ENCODE measurements at places on chromosomes 6 and 20.

- no peaks in the 10 kb centered on the region for H3K27me3 ChIP-seq
- H3K36me3 ChIP-seq, result no peaks in the 10 kb centered on the region
- peaks cover 6% of the 10 kb centered on the region for H3K4me1 ChIP-seq
- no peak overlapping the region for H3K4me3 ChIP-seq
- no peak for DNase-seq
- no peak overlapping the region for H3K27ac ChIP-seq
Observed at GRCh38 chr6:28486988-28487742, 28.4 kb downstream of the GPX6 start.

DNA sequence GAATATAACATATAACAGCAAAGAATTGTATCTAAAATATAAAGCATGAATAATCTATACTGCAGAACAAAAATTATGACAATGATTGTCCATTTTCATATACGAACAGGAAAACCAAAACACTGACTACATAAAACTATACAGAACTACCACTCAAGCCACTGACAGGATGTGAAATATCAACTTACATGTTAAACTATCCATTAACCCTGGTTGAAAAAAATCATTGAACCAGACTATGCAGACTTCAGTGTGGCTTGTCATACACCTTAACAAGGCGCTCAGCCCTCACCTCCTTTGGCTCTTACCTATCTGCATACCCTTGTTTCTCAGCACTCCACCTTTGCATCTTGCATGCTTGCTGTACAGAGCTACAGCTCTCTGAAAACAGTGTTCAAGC lies 34.9 kb downstream of the ASCC3 start:
- no peak for DNase-seq
- H3K36me3 ChIP-seq, result no peaks in the 10 kb centered on the region
- no peaks in the 10 kb centered on the region for H3K27me3 ChIP-seq
- H3K4me1 ChIP-seq, result no peaks in the 10 kb centered on the region
- no peak overlapping the region for H3K4me3 ChIP-seq
- H3K27ac ChIP-seq, result no peak overlapping the region

GRCh38 chr20:60242836-60243505 lies 284.7 kb downstream of the CDH26 start:
- H3K4me1 ChIP-seq, result no peaks in the 10 kb centered on the region
- no peak for DNase-seq
- no peak overlapping the region for H3K27ac ChIP-seq
- 0 out of 2 replicates have a peak, but pooled peaks cover 4% of the 10 kb centered on the region for H3K27me3 ChIP-seq
- no peak overlapping the region for H3K4me3 ChIP-seq
- no peaks in the 10 kb centered on the region for H3K36me3 ChIP-seq

- no peak overlapping the region for H3K4me3 ChIP-seq
- H3K4me1 ChIP-seq, result no peaks in the 10 kb centered on the region
- H3K36me3 ChIP-seq, result no peaks in the 10 kb centered on the region
- H3K27me3 ChIP-seq, result no peaks in the 10 kb centered on the region
- no peak for DNase-seq
- no peak overlapping the region for H3K27ac ChIP-seq
Observed at GRCh38 chr6:101607111-101607690, 213.7 kb downstream of the GRIK2 start.

GRCh38 chr6:128557081-128557480 lies 36.7 kb upstream of the PTPRK start:
- no peaks in the 10 kb centered on the region for H3K4me1 ChIP-seq
- H3K36me3 ChIP-seq, result no peaks in the 10 kb centered on the region
- H3K27me3 ChIP-seq, result no peaks in the 10 kb centered on the region
- H3K27ac ChIP-seq, result no peak overlapping the region
- H3K4me3 ChIP-seq, result no peak overlapping the region

DNA sequence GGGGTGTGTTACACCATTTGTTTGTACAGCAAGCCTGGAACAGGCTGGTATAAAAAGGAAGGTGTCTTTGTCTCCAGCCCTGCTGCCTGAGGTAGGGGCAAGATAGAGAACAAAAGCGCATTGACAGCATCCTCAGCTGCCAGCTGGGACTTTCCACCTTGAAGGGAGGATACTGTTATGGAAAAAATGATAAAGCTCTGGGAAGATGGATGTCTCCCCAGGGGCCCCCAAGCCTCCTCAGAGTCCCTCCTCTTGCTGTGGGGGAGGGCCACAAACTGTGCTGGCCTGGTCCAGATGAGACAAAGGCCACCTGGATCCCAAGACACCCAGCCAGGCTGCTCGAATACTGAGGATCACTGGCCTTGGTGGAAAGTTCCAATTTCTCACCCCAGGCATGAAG lies 13.0 kb downstream of the REM1 start:
- no peak overlapping the region for H3K27ac ChIP-seq
- no peaks in the 10 kb centered on the region for H3K4me1 ChIP-seq
- no peak overlapping the region for H3K4me3 ChIP-seq
- DNase-seq, result no peak
- no peaks in the 10 kb centered on the region for H3K36me3 ChIP-seq

DNA sequence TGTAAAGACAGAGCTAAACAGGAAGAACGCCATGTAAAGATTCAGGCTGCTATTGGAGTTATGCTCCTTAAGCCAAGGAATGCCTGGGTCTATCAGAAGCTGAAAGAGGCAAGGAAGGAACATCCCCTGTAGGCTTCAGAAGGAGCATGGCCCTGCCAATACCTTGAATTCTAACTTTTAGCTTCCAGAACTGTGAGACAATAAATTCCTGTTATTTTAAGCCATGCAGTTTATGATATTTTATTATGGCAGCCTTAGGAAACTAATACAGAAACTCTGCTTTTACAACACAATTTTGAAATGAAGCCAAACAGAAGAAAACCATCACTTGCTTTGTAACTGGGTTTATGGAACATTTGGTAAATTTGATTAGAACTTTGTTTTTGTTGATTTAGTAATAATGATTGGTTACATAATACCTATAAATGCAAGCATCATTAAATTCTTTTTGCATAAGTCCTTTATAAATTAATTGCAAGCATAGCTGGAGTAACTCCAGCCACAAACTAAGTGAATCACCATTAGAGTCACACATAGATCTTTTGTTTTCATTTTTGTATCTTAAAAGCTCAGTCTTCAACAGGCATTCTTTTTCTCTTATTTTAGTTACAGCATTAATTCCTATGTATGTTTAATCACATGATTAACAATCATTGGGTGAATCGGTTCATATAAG lies 33.5 kb upstream of the TSPYL1 start:
- no peaks in the 10 kb centered on the region for H3K4me1 ChIP-seq
- H3K4me3 ChIP-seq, result no peak overlapping the region
- H3K27me3 ChIP-seq, result no peaks in the 10 kb centered on the region
- DNase-seq, result no peak

DNA sequence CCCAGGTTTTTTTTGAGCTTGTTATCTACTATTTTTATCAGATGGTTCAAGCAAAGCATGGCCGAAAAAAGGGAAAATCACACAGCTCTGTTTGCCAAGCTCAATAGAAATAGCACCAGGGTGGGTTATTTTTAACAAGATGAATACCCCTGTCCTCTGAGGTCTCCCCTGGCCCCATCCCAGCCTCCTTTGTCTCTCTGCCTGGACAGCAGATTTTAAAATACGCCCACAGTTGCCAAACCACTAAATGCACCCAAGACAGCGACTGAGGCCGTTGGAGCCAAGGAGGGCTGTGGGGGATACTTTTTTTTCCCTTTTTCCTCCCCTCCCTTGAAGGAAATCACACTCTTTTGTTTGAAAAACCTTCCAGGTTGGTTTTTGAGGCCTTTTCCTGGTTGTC lies 106.6 kb downstream of the VEGFA start:
- H3K36me3 ChIP-seq, result no peaks in the 10 kb centered on the region
- no peaks in the 10 kb centered on the region for H3K27me3 ChIP-seq
- H3K4me3 ChIP-seq, result no peak overlapping the region
- no peaks in the 10 kb centered on the region for H3K4me1 ChIP-seq
- no peak overlapping the region for H3K27ac ChIP-seq
- no peak for DNase-seq

GRCh38 chr6:20393297-20393696 lies 8.4 kb upstream of the E2F3 start:
- no peak overlapping the region for H3K4me3 ChIP-seq
- H3K27me3 ChIP-seq, result no peaks in the 10 kb centered on the region
- DNase-seq, result no peak
- H3K36me3 ChIP-seq, result no peaks in the 10 kb centered on the region
- H3K4me1 ChIP-seq, result no peaks in the 10 kb centered on the region

DNA sequence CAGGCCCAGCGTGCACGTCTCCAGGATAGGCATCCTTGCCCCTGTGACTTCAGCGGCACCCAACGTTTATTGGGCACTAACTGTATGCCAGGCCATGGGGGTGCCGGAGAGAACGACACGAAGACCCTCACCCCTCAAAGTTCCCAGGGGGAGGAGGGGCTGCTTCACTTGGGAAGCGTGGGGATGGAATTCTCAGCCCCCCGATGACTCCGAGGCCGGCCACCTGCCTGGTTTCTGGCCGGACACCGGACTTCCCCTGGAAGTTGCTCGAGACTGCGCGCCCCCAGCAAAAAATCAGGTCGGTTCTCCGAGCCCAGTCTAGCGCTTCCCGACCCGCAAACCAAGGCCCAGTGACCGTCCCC lies 275 bp upstream of the MAVS start:
- H3K4me3 ChIP-seq, result peak overlapping the region; percentile 90
- peaks cover 56% of the 10 kb centered on the region for H3K4me1 ChIP-seq
- H3K27me3 ChIP-seq, result no peaks in the 10 kb centered on the region
- no peak for DNase-seq
- H3K36me3 ChIP-seq, result no peaks in the 10 kb centered on the region
- peak overlapping the region; percentile 92 for H3K27ac ChIP-seq

GRCh38 chr20:50348096-50348495 lies 157.5 kb downstream of the CEBPB start:
- H3K27me3 ChIP-seq, result no peaks in the 10 kb centered on the region
- peaks cover 6% of the 10 kb centered on the region for H3K4me1 ChIP-seq
- H3K36me3 ChIP-seq, result no peaks in the 10 kb centered on the region

- H3K36me3 ChIP-seq, result no peaks in the 10 kb centered on the region
- H3K27me3 ChIP-seq, result no peaks in the 10 kb centered on the region
- H3K27ac ChIP-seq, result no peak overlapping the region
- no peak for DNase-seq
- H3K4me1 ChIP-seq, result peaks cover 9% of the 10 kb centered on the region
- no peak overlapping the region for H3K4me3 ChIP-seq
Observed at GRCh38 chr6:140567466-140567865, 1193.0 kb upstream of the CITED2 start.

DNA sequence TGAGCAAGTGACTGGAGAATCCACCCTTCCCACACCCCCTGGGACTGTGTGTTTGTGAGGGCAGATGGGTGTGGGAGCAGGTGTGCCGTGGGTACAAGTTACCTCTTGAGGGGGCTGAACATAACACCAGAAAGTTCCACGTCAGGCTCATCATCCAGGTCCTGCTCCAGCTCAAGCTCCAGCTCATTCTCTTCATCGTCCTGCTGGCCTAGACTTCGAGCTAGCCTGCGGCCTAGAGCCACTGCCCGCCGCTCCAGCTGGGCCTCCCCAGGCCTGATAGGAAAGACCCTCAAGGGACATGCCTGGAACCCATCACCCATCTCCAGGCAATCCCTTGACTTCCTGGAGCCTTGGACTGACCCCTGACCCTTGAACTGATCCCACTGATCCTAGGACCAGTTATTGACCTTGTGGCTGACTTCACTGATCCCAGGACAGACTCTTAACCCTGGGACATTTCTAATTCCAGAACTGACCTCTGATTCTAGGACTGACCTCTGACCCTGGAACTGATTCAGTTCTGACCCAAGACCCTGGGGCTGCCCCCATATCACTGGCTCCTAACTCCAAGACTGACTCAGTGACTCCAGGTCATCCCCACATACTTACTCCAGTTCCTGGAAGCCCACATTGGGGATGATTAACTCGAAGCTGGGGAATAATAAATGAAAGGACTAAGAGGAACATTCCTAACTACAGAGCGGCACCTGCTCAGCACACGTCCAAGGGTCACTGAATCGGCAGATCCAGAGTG lies 11.8 kb upstream of the SPAG4 start:
- no peak overlapping the region for H3K27ac ChIP-seq
- H3K36me3 ChIP-seq, result no peaks in the 10 kb centered on the region
- no peak overlapping the region for H3K4me3 ChIP-seq

- H3K27me3 ChIP-seq, result no peaks in the 10 kb centered on the region
- no peak overlapping the region for H3K4me3 ChIP-seq
- no peak overlapping the region for H3K27ac ChIP-seq
- no peak for DNase-seq
Observed at GRCh38 chr20:63009988-63010769, 3.4 kb upstream of the BHLHE23 start.

GRCh38 chr20:51156041-51156982 lies 133.4 kb upstream of the KCNG1 start:
- no peaks in the 10 kb centered on the region for H3K4me1 ChIP-seq
- H3K36me3 ChIP-seq, result no peaks in the 10 kb centered on the region
- no peak overlapping the region for H3K4me3 ChIP-seq
- peaks cover 86% of the 10 kb centered on the region for H3K27me3 ChIP-seq
- DNase-seq, result no peak

- no peak for DNase-seq
- no peak overlapping the region for H3K4me3 ChIP-seq
- H3K27me3 ChIP-seq, result 0 out of 2 replicates have a peak, but pooled peaks cover 3% of the 10 kb centered on the region
- no peak overlapping the region for H3K27ac ChIP-seq
- H3K4me1 ChIP-seq, result peaks cover 3% of the 10 kb centered on the region
- no peaks in the 10 kb centered on the region for H3K36me3 ChIP-seq
Observed at GRCh38 chr20:23018432-23018831, 16.7 kb upstream of the SSTR4 start.

DNA sequence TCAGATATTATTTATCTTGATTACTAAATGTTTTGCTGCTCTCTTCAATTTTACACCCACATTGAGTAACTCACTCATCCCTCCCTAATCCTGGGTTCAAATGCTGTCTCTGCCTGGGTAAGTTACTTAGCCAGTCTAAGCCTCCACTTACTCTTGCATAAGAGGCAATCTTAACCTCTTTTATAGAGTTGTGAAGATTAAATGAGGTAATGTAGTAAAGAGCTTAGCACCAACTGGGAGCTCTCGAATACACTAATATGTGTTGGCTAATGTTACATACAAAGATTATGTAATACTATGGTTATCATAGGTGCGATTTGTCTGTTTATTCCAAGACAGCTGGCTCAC lies 134.4 kb upstream of the STMND1 start:
- H3K4me3 ChIP-seq, result no peak overlapping the region
- no peaks in the 10 kb centered on the region for H3K36me3 ChIP-seq
- DNase-seq, result no peak
- H3K27me3 ChIP-seq, result peaks cover 8% of the 10 kb centered on the region
- H3K27ac ChIP-seq, result no peak overlapping the region

DNA sequence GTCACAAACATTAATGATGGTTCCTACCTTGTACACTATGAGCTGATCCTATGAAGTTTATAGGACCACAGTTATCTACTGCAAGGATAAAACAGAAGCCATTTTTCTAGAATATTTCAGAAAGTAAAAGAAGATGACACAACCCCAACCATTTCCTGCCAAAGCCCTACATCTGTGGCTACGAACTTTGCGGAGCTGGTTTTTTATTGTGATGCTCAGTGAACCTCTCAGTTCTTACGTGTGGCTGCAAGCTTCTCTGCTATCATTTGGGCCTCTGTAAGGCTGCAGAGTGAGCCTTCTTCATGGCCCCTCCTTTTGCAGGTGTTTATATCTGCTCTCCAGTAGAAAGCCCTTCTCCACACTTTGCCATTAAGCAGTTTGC lies 17.8 kb upstream of the TAGAP start:
- H3K27me3 ChIP-seq, result peaks cover 5% of the 10 kb centered on the region
- no peak for DNase-seq
- H3K4me3 ChIP-seq, result no peak overlapping the region
- no peaks in the 10 kb centered on the region for H3K4me1 ChIP-seq
- H3K27ac ChIP-seq, result no peak overlapping the region

- H3K4me1 ChIP-seq, result peaks cover 30% of the 10 kb centered on the region
- H3K27ac ChIP-seq, result peak overlapping the region; percentile 76
- H3K4me3 ChIP-seq, result peak overlapping the region; percentile 59
- no peaks in the 10 kb centered on the region for H3K27me3 ChIP-seq
- DNase-seq, result no peak
- H3K36me3 ChIP-seq, result no peaks in the 10 kb centered on the region
Observed at GRCh38 chr6:75202676-75203131, 3.1 kb downstream of the COL12A1 start.

Measured in HCT116 (cell line).